NCI-H2171 (cell line): ENCODE measurements at places on chromosomes 12 and 14.

GRCh38 chr14:53367644-53368026 is 214.5 kb upstream of the DDHD1 start:
- DNase-seq: no peak

- peak; percentile 3 for DNase-seq
Measured at GRCh38 chr12:31732926-31733548, 4.2 kb upstream of the AMN1 start.

- DNase-seq: peak; percentile 4
Measured at GRCh38 chr12:74539765-74540526, 2.3 kb downstream of the ATXN7L3B start.

DNA sequence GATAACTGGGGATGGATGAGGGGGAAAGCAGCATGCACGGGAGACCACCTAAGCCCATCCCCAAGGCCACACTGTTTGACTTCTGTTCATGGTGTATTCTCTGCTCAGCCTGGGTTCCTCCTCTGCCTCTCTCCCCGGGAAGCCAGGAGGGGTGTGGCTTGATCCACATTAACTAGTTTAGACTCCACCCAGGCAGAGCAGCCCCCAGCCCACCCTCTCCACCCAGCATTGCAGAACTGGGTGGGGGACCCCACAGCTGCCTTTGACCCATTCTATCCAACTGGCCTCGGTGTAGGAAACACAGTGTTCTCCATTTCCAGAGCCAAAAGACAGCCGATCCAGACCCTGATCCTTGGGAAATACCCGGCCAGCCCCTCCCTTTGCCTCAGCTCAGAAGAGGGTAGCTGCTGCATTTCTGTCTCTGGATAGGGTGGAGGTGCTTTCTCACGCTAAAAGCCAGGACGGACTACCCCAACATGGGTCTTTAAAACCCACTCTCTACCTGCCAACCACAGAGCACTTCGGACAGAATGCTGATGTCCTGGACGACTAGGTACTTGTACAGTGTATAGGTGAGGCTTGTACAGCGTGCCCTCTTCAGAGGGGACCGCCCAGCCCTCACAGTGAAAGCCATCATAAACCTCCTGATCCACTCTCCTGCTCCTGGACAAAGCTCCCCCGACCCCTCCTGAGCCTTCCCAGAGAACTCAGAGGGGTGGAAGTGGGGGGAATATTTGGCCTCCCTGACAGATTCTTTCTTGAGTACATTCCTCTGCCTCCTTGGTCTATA is 9.4 kb downstream of the SPRYD3 start:
- DNase-seq: no peak

GRCh38 chr14:73725116-73726024 is 11.2 kb upstream of the PNMA1 start:
- DNase-seq: no peak

GRCh38 chr12:124774054-124774461 is 89.6 kb downstream of the SCARB1 start:
- no peak for DNase-seq

DNA sequence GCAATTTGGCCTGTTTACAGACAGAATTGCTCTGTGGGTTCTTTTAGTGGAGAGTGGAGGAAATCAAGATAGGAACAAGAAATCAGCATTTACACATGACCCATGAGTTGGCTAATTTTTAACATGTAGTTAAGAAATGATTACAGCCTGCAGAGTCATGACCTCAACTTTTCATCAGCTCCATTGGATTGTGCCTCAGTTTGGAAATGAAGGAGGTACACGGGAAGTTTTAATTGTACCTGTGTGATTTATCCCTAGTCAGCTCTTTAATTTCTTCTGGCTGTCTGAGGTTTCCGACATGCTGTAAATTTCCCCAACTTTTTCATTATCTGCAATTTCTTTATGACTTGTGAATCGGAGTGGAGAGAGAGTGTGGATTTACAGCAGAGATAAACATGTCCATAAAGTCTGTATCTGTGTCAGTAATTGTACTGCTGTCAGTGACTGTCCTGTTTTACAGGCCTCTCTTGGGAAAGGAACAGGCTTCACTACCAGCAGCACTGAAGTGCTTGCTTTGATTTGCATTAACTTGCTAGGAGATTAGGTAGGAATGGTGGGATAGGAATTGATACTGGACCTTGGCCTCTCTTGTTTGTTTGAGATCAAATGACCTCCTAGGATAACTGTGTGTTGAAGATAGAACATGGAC is 49.2 kb downstream of the LIN52 start:
- DNase-seq: no peak
